Prostate gland (tissue), 2 donors: ENCODE measurements at places on chromosomes 1 and 21. TPM values are rescaled to one million over a fixed set of nuclear protein-coding genes. Genes with fewer than 3 reads are reported as not detected.
A peak's percentile ranks its signal among the peaks of the same experiment; 100 is the strongest.

DNA sequence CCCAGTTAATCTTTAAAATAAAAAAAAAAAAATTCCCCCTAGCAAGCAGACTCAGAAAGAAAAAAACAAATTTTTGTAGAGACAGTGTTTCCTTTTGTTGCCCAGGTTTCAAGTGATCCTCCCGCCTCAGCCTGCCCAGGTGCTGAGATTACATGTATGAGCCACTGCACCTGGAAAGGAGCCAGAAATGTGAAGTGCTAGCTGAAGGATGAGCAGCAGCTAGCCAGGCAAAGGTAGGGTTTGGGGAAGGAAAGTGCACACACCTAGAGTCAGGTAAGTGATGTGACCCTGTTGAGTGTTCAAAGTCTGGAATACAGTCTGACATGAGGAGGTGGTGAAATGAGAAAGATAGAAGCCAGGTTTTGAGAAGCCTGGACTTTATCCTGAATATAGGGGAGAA is 1.7 kb downstream of the AKR1A1 start:
- peak; percentile 63 for DNase-seq

GRCh38 chr1:218904416-218904815 is 269.3 kb upstream of the LYPLAL1 start:
- DNase-seq = no peak

DNA sequence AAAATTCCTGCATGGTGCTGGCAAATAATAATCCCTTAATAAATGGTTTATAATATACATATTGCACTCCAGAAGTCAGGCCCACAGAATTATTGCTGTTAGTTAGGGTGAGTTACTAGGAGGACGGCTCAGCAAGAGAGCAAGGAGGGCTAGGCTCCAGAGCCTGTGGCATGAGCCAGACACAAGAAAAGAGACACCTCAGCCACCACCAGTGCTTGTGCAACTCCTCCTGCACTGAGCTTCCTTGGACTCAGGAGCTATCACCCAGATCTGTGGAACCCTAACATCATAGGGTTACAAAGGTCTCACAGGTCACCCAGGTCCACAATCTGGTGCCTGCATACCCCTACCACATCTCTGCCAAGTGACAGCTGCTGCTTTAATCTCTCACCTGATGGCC is 12.8 kb upstream of the LRRC8D start:
- DNase-seq = no peak

GRCh38 chr1:54854381-54855020 is 32.5 kb downstream of the DHCR24 start:
- no peak for DNase-seq

DNA sequence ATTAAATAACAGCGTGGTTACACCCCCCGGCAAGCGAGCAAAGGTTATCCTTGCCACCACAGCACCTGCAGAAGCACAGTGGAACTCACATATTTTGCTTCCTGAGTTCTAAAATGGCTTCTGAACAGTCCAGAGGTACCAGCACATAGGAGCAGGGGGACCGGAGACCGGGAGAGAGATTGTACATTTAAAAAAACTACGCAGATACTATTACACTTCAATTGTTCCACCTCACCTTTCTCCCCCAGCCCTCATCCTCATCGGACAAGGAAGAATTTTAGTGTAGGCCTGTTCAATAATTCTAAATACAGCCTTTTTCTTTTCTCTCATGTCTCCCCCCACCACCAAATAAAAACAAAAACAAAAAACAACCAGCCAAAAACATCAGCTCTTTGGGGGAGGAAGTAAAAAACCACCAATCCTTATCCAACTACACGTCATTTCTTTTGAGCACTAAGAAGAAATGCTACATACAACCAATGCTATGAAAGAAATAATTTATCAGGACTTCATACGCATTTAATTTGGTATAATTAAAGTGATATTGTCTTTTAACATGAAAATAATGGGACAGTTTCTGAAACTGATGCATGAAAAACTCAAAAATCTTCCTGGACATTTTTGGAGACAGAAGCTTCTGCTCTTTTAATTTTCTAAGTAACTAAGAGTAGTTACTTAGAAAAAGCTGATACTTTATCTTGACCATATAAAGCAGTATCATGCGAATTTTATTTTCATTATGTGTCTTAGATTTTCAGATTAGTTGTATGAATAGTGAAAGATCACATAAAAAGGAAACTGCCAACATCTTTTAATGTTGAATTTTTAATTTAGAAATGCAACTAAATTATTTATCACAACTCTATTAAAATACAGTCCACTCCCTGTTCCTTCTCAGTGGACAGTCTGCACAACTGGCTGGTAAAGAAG is 9.1 kb downstream of the CDKN2C start:
- no peak for DNase-seq

DNA sequence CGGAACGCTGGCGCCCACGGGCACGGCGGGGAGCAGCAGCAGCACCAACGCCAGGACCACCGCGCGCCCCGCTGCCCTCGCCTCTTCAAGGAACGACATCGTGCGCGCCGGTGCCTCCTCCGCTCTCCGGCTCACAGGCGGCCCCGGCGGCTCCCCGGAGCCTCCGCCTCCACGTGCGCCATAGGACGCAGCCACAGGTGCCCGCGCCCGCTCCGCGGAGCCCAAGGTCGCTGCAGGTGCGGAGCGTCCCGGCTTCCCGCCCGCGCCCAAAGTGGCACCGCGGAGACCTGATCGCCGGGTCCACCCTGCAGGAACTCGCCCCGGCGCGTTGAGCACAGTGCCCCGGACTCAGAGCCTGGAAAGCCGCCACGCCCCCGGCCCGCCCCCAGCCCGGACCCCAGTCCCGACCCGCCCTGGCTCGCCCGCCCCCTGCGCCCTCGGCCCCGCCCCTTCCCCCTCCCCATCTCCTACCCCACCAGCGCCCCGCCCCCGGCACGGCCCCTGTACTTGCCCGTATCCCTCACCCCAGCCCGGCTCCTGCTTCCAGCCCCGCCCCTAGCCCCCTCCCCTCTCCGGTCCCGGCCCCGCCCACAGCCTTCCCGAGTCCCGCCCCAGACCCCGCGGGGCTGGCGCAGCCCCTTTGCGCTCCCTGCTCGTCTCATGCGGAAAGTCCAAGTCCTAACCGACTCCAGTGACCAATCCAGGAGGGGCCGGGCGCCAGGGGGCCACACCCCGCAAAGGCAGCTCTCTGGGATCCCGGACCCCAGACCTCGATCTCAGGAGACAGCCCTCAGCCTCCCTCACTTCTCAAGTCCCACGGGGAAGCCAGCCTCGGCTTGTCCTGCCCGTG is at the start of gene MEGF6:
Gene MEGF6 (minus strand): TSS at position 339 of the 850 bp plus-strand sequence. CDS start 240 bp downstream, at position 99.
- peak; percentile 51 for DNase-seq

GRCh38 chr1:59361766-59362165 is 64.9 kb downstream of the FGGY start:
- DNase-seq = no peak

DNA sequence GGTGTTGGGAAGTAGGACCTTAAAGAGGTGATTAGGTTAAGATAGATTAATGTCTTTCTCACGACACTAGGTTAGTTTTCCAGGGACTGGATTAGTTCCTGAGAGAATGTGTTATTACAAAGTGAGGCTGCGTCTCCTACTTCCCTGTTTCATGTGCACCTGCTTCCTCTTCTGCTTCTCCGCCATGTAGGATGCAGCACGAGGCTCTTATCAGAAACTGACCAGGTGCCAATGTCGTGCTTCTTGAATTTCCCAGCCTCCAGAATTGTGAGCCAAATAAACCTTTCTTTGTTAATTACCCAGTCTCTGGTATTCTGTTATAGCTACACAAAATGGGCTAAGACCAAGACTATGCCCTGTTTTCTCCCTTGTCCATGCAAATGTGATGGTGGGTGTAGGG is 152.2 kb upstream of the LMO4 start:
- DNase-seq = no peak

DNA sequence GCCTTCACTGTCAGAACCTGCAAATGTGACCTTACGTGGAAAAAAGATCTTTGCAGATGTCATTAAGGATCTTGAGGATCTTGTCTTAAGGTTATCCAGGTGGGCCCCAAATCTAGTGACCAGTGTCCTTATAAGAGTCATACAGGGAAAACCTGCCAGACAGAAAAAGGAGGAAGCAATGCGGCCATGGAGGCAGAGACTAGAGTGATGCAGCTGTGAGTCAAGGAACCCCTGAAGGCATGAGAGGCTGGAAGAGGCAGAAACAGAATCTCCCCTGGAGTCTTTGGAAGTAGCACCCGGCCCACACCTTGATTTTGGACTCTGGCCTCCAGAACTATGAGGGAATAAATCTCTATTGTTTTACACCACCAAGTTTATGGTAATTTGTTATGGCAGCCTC is 36.5 kb upstream of the DNASE2B start:
- no peak for DNase-seq

GRCh38 chr1:72442262-72442661 is 159.9 kb upstream of the NEGR1 start:
- DNase-seq = no peak

DNA sequence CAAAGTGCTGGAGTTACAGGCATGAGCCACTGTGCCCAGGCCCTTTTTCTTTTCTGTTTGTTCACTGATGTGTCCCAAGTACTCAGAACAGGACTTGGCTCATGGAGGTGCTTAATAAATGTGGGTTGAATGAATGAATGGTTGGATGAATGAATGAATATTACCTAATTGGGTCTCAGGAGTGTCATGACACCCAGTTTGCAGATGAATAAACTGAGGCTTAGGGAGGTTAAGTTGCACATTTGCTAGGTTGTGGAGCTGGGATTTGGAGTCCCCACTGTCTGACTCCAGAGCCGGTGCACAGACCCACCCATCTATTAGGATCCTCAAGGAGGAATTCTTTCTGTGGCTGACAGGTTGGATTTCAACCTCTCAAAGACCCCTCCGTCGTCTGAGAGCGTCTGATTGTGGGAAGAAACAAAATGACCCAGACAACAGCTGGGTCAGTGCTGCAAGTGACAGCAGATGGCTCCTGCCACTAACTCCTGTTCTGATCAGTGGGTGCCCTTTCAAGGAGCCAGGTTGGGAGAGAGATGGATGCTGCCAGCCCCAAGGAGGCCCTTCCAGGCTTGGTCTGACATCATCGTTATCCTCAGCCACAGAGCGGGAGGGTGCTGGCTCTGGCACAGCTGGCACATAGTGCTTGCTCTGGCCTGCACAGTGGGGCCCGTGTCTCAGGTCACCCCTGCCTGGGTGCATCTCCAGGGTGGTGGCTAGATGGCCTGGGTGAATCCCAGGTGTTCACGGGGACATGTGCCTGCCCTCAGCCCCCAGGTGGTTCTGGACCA is 24.2 kb downstream of the ARHGEF10L start:
- no peak for DNase-seq

GRCh38 chr1:48644905-48645605 is 131.6 kb downstream of the BEND5 start:
- DNase-seq = no peak

HPCAL4 gene
- not detected for total RNA-seq

TRPM2 gene
- 1.6 TPM for total RNA-seq

IRF6 gene
- total RNA-seq = 59.8 TPM

DVL1 gene
- 165 TPM for total RNA-seq

ZNF683 gene
- total RNA-seq = 4.8 TPM

DCST1 gene
- total RNA-seq = not detected

HENMT1 gene
- total RNA-seq = 22.1 TPM
